ENCODE measurements at places on chromosomes 1 and 21. TPM values are rescaled to one million over a fixed set of nuclear protein-coding genes. Genes with fewer than 3 reads are reported as not detected.

SPRR2E gene
- not detected for total RNA-seq

SESN2 gene
- 21.3 TPM for total RNA-seq

CALML6 gene
- 0.10 TPM for total RNA-seq

MASP2 gene
- not detected for total RNA-seq

IKBKE gene
- total RNA-seq, result 7.4 TPM

ADGRB2 gene
- 6.9 TPM for total RNA-seq

CTH gene
- 8.5 TPM for total RNA-seq

OR2L8 gene
- not detected for total RNA-seq

LCE1A gene
- total RNA-seq, result not detected
